ENCODE measurements at places on chromosomes 6 and 20. TPM values are rescaled to one million over a fixed set of nuclear protein-coding genes. Genes with fewer than 3 reads are reported as not detected.

DNA sequence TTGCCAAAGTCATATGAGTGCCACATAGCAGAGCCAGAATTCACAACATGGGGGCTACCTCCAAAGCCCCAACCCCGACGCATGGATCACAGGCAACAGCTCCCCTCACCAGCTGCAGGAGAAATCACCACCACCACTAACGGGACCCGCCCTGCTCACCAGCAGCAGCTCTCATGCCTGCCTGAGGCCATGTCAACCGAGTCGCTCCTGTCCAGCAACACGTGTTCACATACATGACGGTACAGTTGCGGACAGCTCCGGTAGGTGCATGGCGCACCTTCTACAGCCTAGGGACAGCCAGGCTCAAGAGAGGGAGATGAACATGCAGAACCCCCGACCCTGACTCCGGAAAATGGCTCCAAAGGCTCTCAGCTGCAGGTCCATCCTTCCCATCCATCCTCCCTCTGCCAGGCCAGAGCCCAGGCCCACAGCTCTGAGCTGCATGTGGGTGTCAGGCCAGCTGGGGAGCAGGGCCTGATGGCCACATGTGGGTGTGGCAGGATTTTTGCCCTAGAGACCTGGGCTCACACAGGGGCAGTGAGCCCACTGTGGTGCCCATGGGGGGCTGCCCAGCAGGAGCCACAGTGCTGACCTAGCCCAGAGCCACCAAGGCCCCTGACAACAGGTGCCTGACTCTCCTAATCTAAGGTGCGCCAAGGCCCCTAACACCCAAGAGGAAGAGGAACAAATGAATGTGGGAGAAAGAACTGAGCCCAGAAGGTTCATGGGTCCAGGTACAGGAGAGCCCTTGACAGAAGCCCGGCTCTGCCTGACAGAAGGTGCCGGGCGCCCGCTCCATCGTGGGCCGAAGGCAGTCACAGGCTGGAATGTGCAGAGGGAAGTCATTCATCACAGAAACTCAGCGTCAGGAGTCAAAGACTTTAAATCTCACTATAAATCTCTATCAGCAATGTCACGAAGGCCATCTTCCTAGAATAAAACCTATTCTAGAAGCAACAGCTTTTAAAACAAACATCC lies 10.5 kb downstream of the RPS6KA2 start:
- no peak for DNase-seq

DNA sequence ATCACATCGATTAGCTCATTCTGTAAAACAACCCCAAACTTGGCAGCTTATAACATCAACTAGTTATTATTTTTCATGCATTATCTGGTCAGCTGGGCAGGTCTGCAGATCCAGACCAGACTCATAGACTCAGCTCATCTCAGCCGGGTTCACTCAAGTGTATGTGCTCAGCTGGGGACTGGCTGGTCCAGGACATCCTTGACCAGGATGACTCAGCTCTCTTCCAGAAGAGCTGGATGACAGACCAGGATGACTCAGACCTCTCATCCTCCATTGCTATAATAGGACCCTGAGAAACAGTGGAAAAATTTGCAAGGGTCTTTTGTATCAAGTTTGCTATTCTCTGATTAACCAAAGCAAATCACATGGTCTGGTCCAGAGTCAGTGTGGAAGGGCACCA lies 312.5 kb upstream of the PLCB4 start:
- DNase-seq: peak; percentile 57

GRCh38 chr6:31737991-31738979 lies 1.5 kb upstream of the MSH5 start:
- peak; percentile 59 for DNase-seq

GRCh38 chr6:31706599-31706998 lies at the start of gene LY6G6F:
Gene LY6G6F (plus strand): TSS chr6:31706866. CDS start chr6:31706907, 41 bp downstream.
- no peak for DNase-seq

DNA sequence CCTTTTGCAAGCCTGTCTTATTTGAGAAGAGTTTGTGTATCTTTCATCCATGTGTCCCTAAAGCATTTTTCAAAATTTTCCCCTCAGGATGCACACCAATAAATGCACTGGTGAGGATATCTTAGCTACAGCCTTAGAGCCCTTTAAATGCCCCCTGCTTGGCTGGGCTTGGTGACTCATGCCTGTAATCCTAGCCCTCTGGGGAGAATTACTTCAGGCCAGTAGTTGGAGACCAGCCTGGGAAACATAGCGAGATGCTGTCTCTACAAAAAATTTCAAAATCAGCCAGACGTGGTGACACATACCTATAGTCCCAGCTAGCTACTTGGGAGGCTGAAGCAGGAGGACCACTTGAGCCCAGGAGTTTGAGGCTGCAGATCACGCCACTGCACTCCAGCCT lies 33.8 kb upstream of the PLCB4 start:
- DNase-seq: peak; percentile 72

- DNase-seq: no peak
Observed at GRCh38 chr20:5748246-5748645, 2.0 kb upstream of the SHLD1 start.

GRCh38 chr6:43524483-43524961 lies 7.6 kb downstream of the POLR1C start:
- no peak for DNase-seq

GRCh38 chr6:69246983-69247382 lies 549.8 kb downstream of the LMBRD1 start:
- no peak for DNase-seq

- no peak for DNase-seq
Observed at GRCh38 chr20:51624157-51624731, 81.7 kb upstream of the NFATC2 start.

GRCh38 chr20:41746635-41747034 lies 128.5 kb upstream of the CHD6 start:
- DNase-seq: no peak

DNA sequence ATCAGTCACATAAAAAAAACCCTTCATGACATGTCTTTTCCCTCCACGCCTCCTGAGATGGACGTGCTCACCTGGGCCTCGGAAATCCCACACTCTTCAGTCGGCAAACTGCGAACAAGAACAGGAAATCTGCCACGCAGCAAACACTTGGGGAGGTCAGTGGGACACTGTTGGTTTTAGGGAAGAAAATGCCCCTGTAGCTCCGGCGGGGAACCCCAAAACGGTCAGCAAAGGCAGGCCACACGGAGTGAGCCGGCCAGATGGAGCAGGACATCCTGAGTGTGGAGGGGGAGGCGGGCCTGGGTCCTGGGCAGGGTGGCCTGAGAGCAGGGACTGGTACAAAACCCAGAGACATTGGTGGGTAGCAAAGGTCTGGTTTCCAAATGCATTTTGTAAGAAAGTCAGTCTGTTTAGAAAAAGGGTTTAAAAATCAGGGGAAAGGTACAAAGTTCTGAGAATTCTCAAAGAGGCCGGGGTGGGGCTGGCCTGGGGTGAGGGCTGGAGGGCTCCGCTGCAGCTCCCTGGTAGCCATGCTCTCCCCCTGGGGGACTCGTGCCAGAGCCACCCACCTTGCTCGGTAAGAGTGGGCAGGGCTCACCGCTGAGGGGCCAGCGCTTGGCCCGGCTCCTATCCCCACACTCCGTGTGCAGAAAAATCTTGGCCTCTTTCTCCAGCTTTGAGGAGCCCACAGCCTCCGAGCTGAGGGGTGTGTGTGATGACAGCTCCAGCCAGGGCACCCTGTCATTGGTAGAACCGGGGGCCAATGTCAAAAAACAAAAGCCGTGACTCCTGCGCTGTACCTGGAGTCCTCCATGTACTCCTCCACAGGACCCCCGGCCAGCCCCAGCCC lies 5.2 kb downstream of the SLC2A4RG start:
- DNase-seq: no peak

DNA sequence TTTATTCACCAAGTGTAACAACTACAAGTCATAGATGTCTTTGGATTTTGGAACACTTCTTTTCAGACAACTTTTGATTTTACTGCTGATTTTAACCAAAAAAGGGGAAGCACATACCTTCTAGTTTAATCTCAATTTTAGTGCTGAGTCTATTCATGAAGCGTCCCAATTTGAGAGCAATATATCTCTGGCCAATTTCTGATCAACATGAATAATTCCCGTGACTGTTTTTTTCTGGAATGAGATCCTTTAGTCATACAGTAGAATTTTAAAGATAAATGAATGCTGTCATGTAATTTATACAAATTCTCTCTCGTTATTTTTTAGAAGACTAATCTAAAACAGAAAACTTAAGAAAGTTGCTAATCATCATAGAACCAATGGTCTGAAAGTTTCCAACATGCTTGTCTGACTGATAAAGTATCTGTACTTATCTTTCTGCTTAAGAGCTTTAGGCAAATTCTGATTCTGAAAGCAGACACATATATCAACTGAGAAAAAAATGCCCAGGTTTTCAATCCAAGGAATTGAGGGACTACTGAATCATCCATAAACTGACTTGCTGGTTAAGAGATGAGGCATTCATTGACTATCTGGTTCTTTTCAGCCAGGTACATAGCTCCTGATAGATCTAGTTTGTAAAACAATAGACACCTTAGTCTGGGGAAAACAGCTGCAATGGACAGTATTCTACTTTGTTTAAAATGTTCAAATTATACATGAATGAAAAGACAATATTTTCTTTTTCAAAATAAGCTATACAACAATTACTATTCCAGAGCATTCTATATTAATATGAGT lies 657.5 kb downstream of the RFPL4B start:
- DNase-seq: no peak

DNA sequence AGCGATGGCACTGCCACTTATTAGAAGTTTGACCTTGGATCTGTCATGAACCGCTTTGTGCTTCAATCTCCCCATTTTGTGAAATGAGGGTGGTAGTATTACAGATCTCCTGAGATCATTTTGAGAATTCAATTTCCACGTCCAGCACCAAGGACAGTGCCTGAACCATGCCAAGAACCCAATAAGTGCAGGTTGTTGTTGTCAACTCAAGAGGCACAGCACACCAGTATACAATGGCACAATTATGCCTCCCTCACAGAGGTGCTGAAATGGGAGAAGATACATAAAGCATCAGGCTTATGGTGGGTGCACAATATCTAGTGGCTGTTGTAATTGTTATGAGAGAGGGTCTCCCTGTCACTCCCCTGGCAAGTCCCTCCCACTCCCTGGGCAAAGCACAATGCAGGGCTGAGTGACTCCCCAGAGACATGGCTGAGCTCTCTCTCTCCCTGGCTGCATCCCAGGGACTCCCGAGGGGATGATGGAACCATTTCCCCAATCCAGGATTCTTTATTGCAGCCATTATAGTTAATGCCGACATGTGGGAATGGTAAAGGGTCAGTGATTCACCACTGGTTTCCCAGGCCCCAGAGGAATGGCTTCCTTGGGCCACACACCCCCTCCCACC lies 78.7 kb downstream of the CDH22 start:
- no peak for DNase-seq

DNA sequence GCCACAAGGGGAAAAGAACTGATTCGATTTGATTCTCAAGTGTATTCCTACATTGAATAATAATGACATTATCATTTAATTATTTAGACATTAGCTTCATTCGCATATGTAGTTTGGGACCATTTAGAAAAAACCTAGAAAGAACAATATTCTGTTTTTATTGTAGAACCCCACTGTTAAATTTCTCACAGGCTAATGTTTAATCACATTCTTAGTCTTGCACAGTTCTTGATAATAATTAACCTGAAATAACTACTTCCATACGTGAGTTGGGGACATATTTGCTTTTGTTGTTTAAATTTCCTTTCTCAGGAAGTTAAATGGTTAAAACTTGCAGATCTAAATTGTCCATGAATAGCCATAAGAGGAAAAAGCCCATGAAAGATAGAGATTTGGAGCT lies 275.2 kb downstream of the TFAP2B start:
- no peak for DNase-seq

- DNase-seq: no peak
Observed at GRCh38 chr20:44180814-44181213, 6.2 kb downstream of the JPH2 start.

DNA sequence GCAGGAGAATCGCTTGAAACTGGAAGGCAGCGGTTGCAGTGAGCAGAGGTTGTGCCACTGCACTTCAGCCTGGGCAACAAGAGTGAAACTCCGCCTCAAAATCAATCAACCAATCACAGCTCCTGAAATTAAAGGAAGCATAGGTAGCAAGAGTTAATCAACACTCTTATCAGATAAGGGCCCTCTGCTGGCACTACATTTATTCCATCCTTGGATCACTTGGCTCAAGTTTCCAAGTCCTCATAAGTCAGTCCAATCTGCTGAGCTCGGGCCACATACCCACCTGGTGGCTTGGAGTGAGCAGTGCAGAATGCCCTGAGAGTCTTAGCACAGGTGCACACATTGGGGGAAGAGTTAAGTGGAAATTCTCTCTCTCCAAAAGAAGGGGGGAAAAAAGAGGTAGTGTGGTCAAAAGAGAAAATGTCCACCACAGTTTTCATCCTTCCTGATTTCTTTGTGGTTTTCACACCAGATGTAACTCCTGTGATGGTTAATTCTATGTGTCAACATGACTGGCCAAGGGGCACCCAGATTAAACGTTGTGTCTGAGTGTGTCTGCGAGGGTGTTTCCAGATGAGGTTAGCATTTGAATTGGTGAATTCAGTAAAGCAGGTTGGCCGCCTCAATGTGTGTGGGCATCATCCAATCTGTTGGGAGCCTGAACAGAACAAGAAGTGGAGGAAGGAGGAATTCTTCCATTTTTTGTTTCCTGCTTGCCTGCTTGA lies 14.2 kb upstream of the FAM8A1 start:
- no peak for DNase-seq

- DNase-seq: no peak
Observed at GRCh38 chr20:46375771-46376170, 30.6 kb downstream of the ELMO2 start.

The PMEPA1 gene
- polyA plus RNA-seq: 4.3 TPM

The BCAS1 gene
- polyA plus RNA-seq: not detected

The RAD21L1 gene
- polyA plus RNA-seq: 0.04 TPM

The PRICKLE4 gene
- polyA plus RNA-seq: not detected

The CST7 gene
- not detected for polyA plus RNA-seq

The FKBP1A gene
- polyA plus RNA-seq: 579 TPM

The RPP21 gene
- polyA plus RNA-seq: 19.7 TPM

The IL17F gene
- not detected for polyA plus RNA-seq

Data from AG04450 (cell line).